ENCODE measurements at places on chromosomes 3 and 15. TPM values are rescaled to one million over a fixed set of nuclear protein-coding genes. Genes with fewer than 3 reads are reported as not detected.

ERICH6 gene
- not detected for polyA plus RNA-seq

CADM2 gene
- polyA plus RNA-seq: 4.3 TPM

PROK2 gene
- 0.11 TPM for polyA plus RNA-seq

- peak; percentile 57 for DNase-seq
Observed at GRCh38 chr3:97821287-97821773, 481 bp upstream of the CRYBG3 start.

DNA sequence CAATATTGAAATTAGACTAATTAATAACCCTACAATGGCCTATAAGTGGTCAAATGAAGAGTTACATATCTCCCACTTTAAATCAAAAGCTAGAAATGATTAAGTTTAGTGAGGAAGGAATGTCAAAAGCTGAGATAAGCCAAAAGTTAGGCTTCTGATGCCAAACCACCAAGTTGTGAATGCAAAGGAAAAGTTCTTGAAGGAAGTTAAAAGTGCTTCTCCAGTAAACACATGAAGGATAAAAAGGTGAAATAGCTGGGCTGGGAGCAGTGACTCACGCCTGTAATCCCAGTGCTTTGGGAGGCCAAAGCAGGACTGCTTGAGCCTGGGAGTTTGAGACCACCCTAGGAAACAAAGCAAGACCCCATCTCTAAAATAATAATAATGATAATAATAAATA lies 46.9 kb upstream of the DCUN1D1 start:
- DNase-seq: no peak

Data from right cardiac atrium (tissue), 5 donors.